Stimulated activated CD4-positive, alpha-beta T cell treated with anti-CD3 and anti-CD28 coated beads, Interleukin-2, amount 100 ng/mL, for 48 hours (primary cell): ENCODE measurements at places on chromosomes 6 and 20.

DNA sequence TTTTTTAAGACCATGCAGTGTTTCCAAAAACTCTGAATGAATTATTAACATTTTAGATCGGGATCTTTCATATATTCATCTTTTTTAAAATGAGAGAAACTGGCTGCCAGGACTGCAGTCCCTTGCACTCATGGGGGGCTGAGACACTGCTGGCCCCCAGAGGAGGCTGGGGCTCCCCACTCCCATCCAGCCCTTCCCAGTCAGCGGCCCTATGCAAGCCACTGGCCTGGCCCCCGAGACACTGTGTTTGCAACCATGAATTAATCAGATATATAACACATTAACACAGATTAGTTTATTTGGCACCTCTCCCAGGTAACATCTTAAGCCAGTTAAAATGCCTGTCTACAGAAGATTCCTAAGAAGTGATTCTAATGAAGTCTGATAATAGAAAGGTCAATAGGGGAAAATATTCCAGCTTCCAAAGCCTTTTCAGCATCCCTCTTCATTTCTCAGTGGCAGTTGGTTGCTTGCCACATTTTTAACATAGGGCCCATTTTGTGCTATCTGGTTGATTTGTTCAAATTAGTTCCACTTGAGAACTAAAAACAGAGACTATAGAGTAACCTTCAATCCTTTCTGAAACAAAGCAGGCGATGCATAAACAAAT is 184.4 kb upstream of the FBXL4 start:
- no peak for DNase-seq

- no peak for DNase-seq
Observed at GRCh38 chr6:108955329-108955949, 107.2 kb downstream of the ARMC2 start.

DNA sequence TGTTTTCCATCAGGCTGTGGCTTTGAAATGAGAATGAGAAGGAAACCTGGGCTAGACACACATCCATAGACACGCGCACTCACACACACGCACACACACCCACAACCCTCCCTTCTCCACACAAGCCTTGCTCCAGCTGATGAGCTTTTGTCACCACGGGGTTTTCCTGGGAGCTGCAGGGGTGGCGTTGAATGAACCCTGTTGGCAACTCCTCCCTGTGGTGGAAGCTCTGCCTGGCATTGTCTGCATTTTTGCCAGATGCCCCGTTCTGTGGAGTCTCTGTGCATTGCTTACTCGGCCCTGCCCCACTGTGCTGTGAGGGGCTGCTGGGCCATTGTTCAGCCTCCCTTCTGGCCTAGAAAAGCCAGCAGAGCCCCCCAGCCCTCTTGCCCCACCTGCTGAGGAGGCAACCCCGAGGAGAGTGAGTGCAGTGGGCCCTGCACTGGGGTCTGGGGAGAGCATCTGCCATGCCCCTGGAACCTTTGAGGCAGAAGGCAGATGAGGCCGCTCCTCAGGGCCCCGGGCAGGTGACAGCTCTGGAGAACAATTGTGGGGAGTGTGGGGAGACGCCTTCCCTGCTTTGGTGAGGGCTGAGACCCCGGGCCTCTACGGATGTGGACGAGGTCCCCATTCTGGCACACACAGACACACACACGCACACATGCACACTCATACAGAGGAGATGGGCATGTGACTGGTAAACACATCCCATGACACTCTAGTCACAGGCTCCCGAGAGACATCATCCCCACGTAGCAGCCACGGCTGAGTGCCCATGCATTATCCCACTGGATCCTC is 9.9 kb downstream of the ADIG start:
- no peak for DNase-seq

DNA sequence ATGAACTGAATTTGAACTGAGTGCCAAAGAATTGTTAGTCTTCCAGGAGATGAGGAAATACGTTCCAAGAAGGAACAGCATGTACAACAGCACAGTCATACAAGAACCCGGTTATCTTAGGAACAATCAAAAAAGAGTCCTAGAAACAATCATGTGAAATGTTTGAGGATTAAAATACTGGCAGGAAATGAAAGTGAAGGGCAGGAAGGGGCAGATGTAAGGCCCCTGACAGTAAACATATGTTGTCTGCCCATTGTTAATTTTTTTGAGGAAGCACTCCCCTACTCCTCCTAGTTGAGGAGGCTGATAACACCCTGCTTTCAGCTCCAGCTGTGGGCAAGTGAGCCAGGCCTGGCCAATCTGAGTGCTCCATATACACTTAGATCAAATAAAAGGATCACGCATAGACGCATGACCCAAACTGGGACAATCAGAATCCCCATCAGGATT is 220.9 kb downstream of the HACE1 start:
- DNase-seq: no peak

- no peak for DNase-seq
Observed at GRCh38 chr20:51176876-51177275, 154.0 kb upstream of the KCNG1 start.

DNA sequence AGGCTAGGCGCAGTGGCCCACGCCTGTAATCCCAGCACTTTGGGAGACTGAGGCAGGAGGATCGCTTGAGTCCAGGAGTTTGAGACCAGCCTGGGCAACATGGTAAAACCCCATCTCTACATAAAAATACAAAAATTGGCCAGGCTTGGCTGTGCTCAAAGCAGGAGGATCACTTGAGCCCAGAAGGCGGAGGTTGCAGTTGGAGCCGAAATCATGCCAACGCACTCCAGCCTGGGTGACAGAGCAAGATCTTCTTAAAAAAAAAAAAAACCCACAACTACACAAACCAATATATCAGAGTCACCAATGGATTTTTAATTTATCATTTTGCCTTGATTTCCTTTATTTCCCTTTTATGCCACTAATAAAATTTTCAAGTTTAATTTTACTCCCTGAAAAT is 9.3 kb downstream of the MAP3K5 start:
- no peak for DNase-seq

GRCh38 chr6:136716917-136717715 is 75.2 kb downstream of the MAP3K5 start:
- DNase-seq: no peak

- peak; percentile 69 for DNase-seq
Observed at GRCh38 chr20:38805502-38805957, at the start of gene PPP1R16B. Gene PPP1R16B (plus strand): TSS chr20:38805697. CDS start chr20:38835926, 30,229 bp downstream.

- no peak for DNase-seq
Observed at GRCh38 chr20:2108987-2109386, 7.4 kb downstream of the STK35 start.

DNA sequence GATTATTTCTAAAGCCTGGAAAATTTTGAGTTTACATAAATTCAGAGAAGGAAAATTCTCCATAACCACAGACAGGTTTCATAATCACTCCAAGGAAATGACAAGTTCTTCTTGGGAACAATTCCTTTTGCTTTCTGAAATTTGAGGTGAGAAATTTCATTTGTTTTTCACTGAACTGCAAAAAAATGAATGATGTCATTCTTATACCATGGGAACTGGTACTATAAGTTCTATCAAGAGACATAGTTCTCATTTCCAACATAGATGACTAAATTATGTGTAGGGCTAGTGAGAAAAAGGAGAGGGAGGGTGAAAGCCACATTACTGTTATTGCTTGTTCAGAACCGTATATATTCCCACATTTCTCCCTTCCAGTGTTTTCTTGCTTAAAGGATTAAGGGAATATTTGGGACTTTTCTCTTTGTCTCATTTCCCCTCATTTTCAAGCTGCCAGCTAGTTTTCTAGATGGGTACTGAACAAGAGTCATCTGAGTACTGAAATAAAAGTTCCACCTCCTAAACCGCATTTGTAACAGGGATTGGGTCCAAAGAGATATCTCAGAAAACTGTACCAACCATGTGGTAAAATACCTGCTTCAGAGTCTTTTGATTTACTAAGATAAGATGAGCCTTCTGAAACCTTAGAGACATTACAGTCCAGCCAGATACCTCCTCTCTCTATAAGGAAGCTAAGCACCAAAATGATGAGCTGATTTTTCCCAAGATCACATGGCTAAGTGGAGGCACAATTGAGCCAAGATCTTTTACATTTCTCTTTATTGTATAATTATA is 144.3 kb upstream of the PRDM1 start:
- no peak for DNase-seq

GRCh38 chr6:36099869-36100483 is 30.3 kb upstream of the MAPK13 start:
- DNase-seq: no peak

- DNase-seq: no peak
Observed at GRCh38 chr6:150176152-150176551, 33.3 kb downstream of the PPP1R14C start.

DNA sequence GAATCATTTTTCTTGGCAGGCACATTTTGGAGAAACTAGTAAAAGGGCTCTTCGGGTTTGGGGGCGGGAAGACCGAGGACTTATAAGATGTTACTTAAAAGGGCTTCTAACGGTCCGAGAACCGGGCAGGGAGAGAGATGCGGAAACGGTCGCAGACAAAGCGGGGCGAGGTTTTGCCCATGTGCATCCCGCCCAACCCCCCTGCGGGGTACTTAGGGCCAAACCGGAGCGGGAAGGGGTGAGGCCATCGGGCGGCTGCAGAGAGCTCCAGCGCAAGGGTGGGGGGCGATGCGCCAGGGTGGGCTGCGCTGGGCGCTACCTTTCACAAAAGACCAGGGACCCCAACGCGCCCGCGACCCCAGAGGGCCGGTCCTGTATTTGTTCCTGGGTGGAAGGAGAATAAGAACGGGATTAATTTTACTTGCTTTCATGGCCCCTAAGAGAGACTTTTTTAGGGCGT is 616 bp downstream of the TUBB start:
- no peak for DNase-seq

DNA sequence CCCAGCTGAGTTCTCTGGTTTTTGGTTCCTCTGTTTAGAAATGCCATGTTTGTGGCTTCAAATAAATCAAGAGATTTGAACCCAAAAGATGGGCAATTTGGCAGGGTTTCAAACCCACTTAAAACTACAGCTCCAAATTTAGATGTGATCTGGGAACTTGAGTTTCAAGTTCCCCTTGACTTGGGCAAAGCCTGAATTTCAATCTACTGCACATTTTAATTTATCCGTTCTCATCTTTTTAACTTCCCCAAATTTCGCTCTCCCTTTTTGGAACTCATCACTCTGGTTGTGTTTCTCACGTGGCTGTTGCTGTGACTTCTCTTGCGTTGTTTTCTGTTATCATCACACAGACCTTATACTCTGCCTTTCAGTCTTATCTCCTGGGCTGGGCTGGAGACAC is 230.9 kb downstream of the CDC5L start:
- DNase-seq: no peak

GRCh38 chr6:30007132-30007764 is 53.8 kb upstream of the POLR1H start:
- no peak for DNase-seq

- no peak for DNase-seq
Observed at GRCh38 chr20:18701969-18702368, 111.6 kb upstream of the SCP2D1 start.

DNA sequence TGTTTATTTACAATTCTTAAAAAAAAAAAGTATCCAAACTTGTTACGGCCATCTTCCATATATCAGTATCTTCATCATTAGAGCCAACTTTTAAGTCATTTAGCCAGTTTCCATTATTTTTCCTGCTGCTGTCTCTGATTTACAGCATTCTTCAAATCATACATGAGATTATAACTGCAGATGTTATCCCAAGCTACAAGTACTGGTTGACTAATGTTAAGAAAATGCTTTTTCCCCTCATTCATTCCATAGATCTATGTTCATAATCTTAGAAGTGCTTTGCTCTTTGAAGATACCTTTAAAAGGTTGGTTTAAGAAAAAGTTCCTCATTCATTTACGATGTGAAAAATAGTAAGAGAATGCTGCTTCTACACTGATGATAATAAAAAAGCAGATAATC is 158.7 kb downstream of the RNGTT start:
- DNase-seq: no peak

DNA sequence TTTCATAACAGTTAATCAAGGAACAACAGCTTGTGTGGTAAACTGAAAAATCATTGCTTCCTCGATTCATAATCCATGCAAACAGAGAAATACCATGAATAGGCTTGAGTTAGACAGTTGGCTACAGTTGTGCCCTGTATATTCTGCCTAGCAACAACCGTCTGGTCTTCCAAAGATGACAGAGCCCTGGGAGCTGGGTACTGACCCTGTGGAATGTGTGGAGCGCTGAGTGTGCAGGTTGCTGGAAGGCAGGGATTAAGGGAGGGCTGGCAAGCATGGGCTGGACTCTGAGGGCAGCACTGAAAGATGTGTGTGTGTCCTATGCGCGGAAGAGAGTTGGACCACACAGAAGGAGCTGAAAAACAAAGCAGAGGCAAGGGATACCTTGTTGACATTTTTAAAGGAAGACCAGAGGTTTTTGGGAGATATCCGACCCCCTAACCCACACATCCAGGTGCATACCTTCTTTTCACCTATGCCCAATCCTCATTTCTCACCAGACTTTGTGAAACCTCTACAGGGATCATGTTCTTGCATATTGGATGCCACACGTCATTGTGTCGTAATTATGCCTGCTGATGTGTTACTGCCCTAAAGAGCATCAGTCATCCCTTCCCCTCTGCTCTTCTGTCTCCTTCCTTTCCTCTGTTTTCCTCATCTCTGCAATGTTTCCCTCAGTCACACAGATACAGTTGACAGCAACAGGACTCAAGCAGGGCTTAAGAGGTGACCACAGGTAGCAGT is 58.2 kb upstream of the VGLL2 start:
- DNase-seq: no peak

DNA sequence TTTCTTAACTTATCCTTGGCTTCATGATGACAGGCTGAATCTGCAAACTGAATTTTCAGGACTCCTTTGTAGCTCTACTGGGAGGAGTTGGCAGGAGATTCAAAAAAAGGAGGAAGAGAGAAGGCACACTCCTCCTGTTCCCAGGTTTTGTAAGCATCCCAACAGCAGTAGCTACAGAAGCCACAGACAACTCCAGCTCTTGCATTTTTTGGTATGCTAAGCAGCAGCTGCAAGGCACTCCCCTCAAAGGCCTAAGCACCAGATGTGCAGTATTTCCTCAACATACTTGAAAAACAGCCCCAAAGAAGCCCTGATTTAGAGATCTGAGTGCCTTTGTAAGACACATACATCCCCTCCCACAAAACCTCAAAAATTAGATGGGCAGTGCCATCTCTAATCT is 328.6 kb upstream of the SYNCRIP start:
- DNase-seq: no peak

DNA sequence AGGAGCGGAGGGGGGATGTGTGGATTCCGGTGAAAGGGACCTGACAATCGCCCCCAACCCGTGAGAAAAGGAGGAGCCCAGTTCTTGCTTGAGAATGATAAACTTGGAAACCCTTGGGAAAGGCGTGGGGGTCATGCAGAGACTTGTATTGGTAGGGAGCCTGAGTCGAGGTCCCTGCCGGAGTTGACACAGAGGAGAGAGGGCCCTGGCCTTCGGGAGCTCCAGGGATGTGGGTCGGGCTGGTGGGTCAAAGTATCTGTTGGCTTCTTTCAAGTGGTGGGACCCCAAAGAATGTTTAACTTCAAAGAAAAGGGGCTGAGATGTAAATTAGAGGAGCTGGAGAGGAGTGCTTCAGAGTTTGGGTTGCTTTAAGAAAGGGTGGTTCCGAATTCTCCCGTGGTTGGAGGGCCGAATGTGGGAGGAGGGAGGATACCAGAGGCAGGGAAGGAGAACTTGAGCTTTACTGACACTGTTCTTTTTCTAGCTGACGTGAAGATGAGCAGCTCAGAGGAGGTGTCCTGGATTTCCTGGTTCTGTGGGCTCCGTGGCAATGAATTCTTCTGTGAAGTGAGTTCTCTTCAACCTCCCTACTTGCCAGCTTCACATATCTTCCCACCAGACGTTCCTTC is 571 bp downstream of the CSNK2B start:
- no peak for DNase-seq

GRCh38 chr6:8069631-8070284 is 5.6 kb upstream of the BLOC1S5 start:
- no peak for DNase-seq

GRCh38 chr6:84866715-84867114 is 102.3 kb upstream of the TBX18 start:
- DNase-seq: no peak
